ENCODE measurements at places on chromosomes 1 and 21.

- DNase-seq = no peak
These were observed 4.9 kb upstream of the ATXN7L2 start for GRCh38 chr1:109478806-109479205.

GRCh38 chr1:74504125-74504932, 8.1 kb downstream of the LRRC53 start:
- DNase-seq = no peak

DNA sequence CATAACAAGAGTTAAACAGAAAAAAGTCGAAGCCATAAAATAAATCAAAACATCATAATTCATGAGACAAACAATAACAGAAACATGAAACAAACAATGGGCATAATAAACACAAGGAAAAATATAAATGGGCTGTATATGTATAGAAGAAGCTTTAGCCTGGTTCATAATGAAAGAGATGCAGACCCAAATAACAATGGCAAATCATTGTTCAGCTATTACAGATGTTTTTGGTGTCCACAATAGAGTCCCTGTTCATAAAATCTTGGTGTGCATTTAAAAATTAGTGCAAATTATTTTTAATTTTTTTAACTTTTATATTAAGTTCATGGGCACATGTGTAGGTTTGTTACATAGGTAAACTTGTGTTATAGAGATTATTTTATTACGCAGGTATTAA, 1185.9 kb upstream of the B3GALT2 start:
- no peak for DNase-seq

DNA sequence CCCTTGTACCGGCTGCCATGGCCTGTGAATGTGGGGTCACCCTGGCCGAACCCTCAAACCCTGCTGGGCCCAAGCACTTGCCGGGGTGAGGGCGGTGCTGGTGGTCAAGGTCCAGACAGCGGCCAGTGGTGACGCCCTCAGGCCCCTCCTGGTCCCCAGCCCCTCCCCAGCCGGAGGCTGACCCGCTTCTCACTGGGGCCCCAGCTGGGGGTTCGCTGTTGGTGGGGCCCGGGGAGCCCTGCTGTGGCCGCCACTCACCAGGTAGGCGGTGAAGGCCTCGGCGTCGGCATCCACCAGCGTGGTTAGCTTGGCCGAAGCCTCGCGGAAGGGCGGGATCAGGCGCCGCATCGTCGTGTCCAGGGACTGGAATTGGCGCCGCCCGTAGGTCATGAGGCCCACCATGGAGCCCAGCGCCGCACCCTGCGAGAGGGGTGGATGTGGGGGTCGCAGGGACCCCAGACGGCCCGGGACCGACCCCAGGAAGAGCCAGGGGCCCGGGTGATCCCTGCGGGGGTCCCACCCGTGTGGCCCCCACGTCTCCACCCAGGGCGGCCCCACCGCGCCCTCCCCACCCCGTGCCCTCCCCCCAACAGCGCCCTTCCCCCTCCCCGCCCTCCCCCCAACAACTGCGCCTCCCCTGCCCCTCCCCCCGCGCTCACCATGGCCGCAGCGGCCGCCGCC, 10.1 kb downstream of the FTCD start:
- DNase-seq = no peak

DNA sequence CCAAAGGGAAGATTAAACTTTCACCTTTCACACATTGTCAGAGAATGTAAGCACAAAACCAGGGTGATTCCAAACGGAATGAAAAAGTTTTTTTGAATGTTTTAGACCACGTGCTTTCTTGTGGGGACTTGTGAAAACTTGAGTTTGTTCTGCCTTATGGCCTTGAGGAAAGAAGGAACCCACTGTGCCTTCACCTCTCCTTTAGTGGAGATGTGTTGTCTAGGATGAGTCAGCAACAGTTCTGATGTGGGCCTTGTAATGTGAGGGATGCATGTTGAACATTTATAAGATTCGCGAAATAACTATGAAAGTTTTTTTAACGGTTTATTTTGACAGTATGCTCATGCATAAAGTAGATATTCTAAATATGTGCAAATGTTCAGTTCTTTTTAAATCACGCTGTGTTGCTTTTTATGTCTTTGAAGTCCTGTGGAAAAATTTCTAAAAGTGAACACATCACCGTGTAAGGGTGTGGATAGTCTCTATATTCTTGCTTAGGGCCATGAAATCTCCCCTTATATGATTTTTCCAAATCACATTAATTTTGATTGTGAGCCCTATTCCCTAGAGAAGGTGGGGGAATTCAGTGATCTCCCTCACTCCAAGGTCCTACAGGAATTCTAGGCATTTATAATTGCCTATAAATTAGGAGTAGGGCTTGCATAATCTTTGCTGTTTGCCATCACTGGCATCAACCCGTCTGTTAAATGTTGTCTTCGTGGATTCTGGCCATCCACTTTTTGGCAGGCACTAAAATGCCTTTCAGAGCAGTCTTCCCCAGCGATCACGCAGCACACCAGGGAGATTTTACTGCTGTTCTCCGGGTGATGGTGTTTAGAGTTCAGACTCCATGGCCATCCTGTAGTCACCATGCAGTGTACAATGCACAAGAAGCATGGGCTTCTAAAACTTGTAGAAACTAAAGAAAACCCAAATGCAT, 47.4 kb downstream of the PLA2G4A start:
- no peak for DNase-seq

DNA sequence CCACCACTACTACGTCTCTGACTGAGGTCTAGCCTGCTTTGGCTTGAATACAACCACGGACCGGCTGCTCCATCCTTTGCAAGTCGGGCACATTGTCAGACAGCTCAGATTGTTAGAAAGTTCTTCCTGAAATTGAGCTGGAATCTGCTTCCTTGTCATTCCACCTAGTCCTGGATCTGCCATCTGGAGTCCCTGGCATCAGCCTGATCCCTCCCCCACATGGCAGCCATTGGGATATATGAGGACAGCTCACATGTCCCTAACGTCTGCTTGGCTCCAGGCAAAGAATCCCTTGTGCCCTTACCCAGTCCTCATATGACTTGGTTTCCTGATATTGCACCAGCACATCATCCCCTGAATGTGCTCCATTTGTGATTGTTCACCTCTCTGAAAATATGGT, 56.3 kb upstream of the SYT6 start:
- no peak for DNase-seq

GRCh38 chr1:17278996-17279830, 28.8 kb upstream of the PADI4 start:
- no peak for DNase-seq

DNA sequence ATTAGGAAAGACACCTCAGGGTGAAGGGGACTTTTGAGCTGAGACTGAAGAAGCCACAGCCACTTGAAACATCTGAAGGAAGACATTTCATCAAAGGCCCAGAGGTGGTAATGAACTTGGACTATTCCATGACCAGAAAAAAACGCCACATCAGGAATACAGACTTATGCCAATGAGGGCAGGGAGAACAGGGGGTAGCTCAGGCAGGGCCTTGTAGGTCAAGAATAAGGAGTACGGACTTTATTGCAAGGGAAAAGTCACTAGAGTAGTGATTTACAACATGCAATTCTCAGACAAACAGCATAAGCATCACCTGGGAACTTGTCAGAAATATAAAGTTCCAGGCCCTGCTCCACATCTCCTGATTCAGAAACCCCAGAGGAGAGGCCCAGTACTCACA, 11.8 kb downstream of the TP53BP2 start:
- DNase-seq = no peak

DNA sequence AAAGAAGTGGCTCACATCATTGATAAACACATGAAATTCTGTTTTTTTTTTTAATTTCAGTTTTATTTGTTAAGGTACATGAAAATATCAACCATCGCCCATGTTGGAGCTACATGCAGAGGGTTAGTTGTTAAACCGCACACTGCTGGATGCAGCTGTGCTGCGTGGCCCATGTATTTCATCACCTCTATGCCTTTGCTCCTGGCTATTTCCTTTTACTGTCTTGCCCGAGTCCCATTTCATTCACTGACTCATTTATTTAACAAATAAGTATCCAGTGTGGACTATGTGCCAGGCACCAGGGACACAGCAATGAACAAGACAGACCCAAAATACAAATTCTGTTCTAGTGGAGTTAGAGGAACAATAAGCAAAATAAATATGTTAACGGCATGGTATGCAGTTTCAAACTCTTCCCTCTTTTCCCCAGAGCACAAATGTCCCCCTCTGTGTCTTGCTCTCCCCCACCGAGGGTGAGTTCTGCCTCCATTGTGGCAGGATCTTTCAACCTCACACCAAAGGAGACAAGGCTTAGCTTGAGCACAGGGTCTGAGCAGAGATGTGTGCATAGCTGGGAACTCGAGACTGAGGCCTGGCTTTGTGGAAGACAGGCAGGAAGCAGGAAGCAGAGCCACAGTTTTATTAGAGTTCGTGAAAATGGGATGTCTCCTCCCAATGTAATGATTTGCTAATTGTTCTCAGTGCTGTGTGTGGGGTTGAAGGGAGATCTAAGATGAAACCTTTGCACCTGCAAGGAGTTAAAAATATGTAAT, 44.6 kb downstream of the MAN1C1 start:
- DNase-seq = no peak

DNA sequence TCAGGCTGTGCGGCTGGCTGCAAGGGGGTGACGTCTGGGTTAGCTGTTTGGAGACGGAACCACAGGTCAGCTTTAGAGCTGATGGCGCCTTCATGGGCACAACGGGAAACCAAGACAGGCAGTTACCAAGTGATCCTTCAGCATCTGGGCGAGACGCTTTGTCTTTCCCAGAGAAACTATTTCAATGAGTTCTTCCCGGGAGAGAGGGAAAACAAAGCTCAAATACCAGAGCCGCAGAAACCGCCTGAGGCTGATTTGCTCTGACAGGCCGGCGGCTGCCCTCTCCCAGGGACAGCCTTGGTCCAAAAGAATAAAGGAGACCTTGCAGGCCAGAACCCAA, 76.5 kb downstream of the CD58 start:
- DNase-seq = no peak

GRCh38 chr1:184743062-184743756, 11.4 kb downstream of the EDEM3 start:
- no peak for DNase-seq

DNA sequence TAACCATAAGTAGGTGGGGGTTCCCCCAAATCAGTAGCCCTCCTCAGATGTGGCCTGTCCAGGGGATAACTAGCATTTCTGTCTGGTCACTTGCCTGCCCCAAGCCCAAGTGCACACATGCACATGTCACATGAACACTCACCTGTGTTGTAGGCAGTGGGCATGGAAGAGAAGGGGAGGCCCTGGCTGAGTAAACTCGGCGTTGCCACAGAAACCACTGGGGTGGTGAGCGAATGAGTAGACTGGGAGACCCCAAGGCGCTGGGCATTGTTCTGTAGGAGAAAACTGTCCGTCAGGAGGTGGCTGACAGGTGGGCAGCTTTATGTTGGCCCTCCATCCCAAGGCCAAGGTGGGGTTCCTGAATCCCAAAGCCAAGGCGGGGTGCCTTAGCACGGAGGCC, 25.6 kb downstream of the MEF2D start:
- no peak for DNase-seq

DNA sequence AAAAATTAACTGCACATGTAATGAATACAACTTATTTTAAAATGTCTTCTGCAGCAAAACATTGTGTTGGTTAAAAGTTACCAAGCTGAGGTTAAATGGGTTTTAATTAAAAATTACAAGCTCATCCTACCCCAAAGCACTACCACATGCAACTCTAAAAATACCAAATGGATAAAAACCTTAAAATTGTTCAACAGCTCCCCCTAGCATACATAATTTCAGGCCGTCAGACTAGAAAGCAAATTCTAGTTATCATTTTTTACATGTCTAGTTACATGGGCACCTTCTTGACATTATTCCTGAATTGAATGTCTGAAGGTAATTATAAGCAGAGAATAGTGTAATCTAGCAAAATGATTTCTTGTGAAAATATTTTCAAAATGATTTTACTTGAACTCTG, 176.5 kb downstream of the C1orf21 start:
- no peak for DNase-seq

DNA sequence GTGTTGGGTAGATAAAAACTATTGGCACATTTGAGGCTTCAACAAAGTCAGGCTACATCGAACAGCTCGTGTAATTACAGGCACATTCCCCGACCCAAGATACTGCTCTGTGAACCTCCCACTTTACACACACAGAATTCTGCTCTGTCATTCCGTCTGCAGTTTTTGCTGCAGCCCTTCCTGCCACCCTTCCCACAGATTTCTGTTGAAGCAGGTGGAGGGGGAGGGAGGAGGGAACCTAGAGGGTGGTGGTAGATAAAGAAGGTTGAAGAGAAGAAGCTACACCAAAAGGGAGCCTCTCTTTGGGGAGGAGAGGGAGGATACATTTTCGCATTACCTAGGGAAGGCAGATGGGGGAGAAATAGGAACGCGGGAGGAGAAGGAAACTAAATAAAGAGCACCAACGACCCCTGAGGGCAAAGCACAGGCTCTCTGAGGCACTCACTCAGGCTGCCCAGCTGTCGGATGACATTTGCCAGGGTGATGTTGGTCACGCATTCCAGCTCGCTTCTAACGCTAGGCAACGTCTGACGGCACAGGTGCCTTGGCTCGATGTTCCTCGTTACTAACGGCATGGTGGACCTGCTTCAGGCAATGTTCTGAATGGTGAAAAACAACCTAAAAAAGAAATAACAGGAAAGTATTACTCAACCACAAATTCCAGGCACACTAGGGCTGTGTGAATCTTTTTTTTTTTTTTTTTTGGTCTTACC, 36.0 kb downstream of the GPR3 start:
- no peak for DNase-seq

DNA sequence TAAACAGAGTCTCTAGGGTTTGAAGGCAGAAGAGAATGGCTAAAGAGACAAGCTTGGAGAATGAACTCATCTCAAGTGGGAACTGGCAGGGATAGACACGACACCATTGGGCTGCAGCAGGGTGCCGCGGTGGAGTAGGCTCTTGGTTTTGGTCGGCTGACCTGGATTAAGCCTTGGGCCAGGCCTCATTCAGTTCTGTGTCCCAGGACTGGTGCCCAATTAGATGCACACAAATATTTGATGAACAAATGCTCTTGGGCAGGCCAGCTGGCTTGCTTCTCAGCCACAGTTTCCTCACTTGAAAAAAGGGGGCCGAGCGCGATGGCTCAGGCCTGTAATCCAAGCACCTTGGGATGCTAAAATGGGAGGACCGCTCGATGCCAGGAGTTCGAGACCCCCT, 53.4 kb upstream of the CITED4 start:
- DNase-seq = no peak

- no peak for DNase-seq
These were observed 29.3 kb downstream of the NUP133 start for GRCh38 chr1:229478852-229479251.

DNA sequence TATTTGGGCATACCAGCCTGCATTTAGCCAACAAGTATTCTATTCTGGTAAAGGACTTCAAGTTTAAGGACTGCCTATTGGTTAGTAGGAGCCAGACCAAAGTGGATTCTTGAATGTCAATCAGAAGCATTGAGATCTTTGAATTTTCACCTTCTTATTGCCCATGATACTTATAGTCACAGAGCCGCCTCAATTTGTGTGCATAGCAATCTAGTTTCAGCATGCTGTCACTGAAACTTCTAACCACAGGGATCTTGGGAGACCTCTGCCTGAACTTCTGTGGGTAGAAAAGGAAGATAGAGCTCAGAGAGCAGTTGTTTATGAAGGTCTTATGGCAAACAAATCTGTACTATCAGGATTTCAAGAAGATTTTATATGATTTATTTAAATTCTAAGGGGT, 501.4 kb upstream of the USP24 start:
- DNase-seq = no peak

GRCh38 chr1:17618558-17619247, 79.2 kb downstream of the ARHGEF10L start:
- DNase-seq = no peak
